Midbrain (tissue), 1 donor: ENCODE measurements at places on chromosomes 7 and 10.

GRCh38 chr7:115561335-115562110, 469.0 kb downstream of the TFEC start:
- no peak for DNase-seq

DNA sequence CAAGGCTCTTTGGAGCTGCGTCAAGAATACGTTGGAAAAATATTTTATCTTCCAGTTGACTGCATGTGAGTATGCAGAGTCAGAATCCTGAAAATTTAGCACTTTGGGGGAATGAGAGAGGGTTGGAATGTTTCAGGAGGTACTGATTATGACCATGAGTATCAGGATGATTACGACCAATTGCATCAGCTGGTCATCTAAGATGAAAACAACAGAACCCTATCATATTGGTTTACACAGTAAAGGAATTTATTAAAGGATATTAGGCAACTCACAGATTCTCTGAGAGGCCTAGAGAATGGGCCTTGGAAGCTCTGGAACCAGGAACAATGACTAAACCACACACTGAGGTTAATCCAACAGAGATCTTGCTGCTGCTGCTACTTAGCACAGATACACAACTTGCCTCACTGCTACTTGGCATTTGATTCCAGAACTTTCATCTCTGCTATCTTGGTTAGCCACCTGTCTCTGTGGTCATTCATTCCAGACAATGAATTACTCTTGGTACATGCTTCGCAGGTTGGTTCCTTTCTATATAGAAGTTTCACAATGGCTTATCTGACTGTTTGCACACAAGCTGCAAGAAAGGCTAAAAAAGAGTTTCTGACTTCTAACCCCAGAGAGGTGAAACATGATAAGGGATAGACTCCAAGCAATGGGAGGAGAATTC, 68.0 kb upstream of the CTTNBP2 start:
- DNase-seq = no peak

- no peak for DNase-seq
Measured at GRCh38 chr10:110827410-110827809, 44.3 kb upstream of the PDCD4 start.

DNA sequence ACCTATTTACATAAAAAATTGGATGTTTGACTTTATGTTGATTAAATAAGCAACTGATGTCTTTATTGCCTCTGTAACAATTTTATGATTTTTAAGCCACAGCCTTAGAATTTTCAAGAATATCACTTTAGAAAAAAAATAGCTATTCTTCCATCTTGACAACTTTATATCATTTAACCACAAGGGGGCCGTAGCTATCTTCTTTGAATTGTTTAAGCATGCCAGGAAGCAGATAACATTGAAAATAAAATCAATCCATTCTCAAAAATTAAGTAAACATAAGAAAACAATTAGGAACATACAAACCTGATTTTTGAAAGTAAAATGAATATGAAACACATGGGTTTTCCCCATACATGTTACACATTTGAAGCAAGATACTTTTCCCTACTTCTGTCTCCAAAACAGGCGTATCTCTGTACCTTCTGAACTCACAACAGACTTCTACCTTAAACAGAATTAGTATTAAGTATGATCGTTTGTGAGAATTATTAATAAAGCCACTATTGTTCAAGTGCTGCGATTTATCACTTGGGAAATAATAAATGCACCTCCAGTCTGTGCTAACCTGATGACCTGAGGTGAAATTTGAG, 209.0 kb downstream of the CACNA2D1 start:
- peak; percentile 32 for DNase-seq

- no peak for DNase-seq
Measured at GRCh38 chr7:151076863-151077704, 3.5 kb downstream of the FASTK start.

DNA sequence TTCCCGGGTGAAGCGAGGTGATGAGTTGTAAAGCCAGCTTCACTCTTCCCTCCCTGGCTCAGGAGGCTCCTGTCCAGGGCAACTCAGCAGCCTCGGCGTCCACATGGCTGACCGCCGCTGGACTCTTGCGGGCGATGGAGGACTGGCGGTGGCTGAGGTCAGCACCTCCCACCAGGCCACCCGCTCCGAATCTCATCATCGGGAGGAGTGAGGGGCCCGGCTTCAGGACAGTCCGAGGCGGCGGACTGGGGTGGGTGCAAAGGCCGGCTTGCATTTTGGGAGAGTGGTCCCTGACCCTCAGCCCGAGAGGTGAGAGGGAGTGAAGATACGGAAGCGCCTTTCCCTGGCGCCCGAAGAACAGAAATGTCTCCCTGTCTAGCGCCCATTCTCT, 759 bp downstream of the DNAJB12 start:
- DNase-seq = no peak
